ENCODE measurements at places on chromosomes 12 and 14.
A peak's percentile ranks its signal among the peaks of the same experiment; 100 is the strongest.

- DNase-seq = no peak
These were observed 149.4 kb downstream of the ADGRD1 start for GRCh38 chr12:131102991-131103668.

- no peak for DNase-seq
These were observed 613 bp downstream of the RECQL start for GRCh38 chr12:21500786-21501257.

- no peak for DNase-seq
These were observed 6.2 kb upstream of the SPIC start for GRCh38 chr12:101468948-101469347.

- DNase-seq = no peak
These were observed 463.6 kb downstream of the TMEM117 start for GRCh38 chr12:44299524-44299923.

GRCh38 chr14:55851961-55852360, 266.2 kb upstream of the PELI2 start:
- DNase-seq = no peak

DNA sequence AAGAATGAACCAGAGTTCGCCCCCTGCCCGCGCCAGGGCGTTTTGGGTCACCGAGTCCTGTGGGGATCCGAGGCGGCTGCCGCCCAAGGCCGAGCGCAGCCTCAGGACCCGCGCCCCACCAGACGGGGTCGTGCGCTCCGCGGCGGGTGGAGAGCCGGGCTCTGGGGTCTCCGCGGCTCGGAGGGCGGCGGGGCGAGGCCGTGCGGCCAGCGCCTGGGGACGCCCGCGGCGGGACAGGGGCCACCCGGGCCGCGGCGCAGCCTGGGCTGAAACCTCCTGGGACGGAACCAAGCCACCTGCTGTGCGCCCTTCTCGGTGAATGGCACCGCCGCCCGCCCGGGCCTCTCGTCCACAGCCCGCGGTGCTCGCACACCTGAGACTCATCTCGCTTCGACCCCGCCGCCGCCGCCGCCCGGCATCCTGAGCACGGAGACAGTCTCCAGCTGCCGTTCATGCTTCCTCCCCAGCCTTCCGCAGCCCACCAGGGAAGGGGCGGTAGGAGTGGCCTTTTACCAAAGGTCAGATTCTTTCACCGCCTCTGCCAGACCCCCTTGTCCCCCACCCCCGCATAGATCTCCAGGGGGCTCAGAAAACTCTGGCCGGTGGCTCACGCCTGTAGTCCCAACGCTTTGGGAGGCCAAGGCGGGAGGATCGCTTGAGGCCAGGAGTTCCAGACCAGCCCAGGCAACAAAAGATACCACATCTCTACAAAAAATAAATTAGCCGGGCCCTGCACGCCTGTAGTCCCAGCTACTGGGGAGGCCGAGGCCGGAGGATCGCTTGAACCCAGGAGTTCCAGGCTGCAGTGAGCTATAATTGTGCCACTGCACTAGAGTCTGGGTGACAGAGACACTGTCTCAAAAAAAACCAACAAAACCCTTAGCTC, 901 bp downstream of the B3GNT4 start:
- DNase-seq = no peak

DNA sequence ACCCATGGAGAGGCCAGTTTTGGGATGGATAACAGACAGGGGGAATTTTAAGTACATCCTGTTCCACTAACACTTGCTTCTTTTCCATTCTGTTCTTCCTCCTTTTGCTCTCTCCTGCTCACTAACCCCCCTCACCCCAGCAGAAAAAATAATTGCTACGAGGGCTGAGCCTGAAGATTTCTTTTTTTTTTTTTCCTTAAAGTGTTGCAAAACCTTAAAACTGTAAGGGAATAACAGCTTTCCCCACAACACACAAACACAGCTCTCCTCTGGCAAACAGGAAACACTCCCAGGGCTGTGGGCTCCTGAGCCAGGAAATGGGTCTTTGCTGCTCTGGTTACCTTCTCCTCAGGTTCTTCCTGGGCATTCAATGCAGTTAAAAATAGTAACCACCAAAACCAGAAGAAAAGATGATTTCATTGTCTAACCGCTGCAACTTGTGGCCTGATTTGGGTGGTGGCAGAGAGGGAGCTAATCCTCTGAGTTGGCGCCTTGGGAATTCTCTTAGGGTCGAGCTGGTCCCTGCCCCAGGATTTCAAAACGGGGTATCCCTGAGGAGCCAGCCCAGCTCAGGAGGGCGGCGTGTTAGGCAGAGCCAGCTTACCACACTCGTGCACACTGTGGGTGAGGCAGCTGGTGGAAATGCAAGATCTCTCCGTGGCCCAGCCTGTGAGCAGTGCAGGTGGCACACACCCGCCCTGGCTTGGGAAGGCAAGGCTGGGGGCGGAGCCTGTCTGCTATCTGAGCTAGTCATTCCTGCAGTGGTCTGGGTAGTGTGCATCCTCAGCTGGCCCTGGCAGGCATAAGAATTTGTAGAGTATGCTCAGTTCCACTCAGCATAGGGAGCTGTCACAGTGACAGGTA, 17.1 kb upstream of the EMP1 start:
- peak; percentile 44 for DNase-seq

- DNase-seq = no peak
These were observed 92.7 kb downstream of the PAH start for GRCh38 chr12:102824218-102824835.

GRCh38 chr12:99431203-99431602, 216.3 kb upstream of the GARIN6 start:
- DNase-seq = no peak

DNA sequence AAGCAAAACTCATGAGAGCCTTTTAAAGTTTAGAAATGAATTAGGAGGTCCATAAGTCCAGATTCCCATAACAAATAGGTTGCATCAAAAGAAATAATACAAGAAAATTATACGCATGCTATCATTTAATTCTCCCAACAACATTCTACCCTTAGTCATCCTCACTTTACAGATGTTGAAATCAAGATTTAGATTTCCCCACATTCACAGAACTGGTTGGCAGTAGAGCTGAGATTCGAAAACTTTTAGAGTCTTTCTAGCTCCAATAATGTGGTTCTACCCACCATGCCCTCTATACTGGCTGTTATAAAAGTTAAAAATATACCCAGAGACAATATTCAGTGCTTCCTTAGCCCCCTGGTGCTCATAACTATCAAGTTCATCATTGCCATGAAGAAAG, 56.6 kb upstream of the METAP2 start:
- DNase-seq = no peak

DNA sequence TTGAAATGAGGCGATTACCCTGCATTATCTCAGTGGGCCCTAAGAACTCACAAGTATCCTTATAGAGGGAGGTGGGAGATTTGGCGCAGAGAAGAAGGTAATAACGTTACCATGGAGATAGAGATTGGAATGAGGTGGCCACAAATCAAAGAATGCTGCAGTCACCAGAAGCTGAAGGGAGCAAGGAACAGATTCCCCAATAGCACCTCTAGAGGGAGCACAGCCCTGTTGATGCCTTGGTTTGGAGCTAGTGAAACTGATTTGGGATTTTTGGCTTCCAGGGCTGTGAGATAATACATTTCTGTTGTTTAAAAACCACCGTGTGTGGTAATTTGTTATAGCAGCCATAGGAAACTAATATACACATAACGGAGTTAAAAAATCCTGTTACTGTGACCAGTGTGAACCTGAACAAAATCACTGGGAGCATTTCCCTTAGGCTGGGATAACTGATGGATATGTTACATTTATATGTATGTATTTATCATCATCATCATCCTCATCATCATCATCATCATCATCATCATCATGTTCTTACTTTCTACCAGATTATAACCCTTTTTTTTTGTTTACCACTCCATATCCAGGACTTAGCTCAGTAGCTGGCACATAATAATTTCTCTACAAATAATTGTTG, 100.3 kb downstream of the LIN7A start:
- DNase-seq = peak; percentile 44

GRCh38 chr12:94169495-94169894, 21.1 kb downstream of the PLXNC1 start:
- no peak for DNase-seq

- DNase-seq = no peak
These were observed at the start of gene MYBPC1 for GRCh38 chr12:101594700-101595099. Gene MYBPC1, plus strand, starts transcription at chr12:101594971. Its CDS starts 100 bp downstream, at chr12:101595071.

GRCh38 chr14:67251573-67252226, 10.5 kb downstream of the PALS1 start:
- DNase-seq = no peak

DNA sequence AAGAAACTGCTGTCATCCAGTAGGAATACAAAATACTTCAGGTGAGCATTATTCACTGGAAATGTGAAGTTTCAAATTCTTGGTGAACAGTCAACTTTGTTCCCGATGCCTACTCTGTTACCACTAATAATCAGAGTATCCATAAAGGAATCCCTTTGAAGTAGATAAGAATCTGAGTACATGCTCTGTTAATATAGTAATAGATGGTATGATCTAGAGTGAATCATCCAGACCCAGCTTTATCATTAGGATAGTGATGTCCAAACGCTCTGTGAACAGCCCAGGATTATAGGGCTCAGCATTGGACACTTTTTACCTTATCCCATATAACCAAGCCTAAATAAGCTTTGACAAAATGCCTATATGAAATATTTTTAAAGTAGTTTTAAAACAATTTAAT, 33.3 kb downstream of the PPP2R3C start:
- DNase-seq = no peak

DNA sequence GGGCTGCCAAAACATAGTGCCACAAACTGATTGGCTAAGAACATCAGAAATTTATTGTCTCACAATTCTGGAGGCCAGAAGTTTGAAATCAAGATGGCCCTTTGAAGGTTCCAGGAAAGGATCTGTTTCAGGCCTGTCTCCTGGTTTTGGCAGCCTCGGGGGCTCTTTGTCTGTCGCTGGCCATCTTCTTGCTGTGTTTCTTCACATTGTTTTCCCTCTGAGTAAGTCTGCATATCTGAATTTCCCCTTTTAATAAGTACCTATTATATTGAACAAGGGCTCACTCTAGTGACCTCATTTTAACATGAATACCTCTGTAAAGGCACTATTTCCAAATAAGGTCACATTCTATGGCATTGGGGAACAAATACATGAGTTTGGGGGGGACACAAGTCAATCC, 467.1 kb upstream of the MGAT4C start:
- peak; percentile 12 for DNase-seq

DNA sequence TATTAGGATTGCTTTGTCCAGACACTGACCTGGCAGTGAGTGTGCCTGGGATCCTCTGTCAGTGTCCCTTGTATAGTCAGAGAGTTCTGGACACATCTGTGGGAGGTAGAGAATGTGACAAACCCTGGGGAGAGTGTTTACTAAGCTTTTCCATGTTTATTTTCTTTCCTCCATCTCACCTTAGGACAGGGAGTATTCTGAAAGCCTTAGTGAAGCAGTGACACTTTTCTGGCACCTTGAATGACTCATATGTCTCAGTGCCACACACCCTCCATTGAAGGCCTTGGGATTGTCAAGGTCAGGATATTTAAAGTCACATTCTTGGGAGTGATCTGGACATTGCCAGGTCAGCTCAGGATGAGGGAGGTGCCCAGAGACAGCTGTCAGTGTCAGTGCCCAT, 34.9 kb upstream of the CTDSP2 start:
- DNase-seq = no peak

DNA sequence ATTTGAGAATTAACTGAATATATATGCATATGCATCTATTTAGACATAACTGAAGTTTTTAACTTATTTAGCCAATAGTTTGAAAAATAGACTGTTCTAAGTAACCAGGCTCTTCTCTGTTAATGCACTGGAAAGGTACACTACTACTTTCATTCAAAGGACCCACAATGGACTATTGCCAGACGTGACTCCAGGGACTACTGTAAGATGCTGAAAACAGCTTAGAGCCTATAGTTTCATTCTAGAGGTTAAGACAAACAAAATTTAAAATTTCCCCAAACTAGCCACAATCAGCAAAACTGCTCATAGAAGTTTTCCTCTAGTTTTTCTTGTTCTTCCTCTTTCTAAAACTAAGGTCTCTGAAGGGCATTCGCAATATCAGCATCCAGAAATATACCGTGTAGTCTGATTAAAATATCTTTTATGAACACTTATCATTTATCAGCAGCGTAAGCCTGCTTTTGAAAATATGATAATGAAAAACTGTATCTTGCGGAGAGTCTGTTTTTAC, 10.4 kb downstream of the APPL2 start:
- DNase-seq = no peak

DNA sequence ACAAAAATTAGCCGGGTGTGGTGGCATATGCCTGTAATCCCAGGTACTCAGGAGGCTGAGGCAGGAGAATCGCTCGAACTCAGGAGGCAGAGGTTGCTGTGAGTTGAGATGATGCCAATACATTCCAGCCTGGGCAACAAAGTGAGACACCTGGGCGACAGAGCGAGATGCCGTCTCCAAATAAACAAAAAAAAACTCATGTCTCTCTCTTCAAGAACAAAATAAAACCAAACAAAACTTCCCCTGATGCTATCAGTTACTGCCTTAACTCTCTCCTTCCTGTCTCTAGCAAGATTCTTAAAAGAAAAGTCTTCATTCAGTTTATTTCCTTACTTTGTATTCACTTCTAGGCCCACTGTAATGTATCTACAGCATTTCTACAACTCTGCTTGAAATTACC, 20.8 kb downstream of the KLHL28 start:
- DNase-seq = no peak

GRCh38 chr12:79086541-79087296, 222.1 kb downstream of the SYT1 start:
- DNase-seq = no peak

DNA sequence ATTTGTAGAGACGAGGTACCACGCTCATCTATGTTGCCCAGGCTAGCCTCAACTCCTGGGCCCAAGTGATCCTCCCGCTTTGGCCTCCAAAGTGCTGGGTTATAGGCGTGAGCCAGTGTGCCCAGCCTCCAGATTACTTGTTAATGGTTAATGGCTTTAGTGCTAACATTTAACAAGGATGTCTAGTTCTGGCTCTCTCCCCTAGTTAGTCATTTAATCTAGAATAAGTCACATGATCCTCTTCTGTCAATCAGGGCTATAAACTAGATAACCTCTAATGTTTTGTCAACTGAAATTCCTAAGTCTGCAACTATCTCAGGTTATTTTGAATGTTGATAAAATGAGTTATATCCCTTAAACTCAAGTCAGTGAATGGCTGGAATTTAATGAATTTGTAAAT, 15.7 kb downstream of the ACTR6 start:
- DNase-seq = no peak

DNA sequence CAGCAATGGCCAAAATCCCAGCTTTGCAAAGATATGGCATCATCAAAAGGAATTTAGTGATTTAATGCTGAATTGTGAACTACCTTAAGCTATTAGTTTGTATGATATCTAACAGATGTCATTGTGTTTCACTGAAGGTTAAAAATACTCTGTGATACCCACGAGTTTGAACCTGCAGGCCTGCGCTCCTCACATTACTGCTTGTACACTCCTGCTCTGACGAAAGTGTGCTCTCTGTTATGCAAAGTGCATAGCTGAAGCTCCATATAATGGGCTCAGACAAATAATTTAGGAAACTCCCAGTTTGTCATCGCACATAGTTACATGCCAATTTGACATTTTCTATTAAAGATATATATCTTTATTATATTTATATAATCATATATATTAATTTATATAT, 52.2 kb downstream of the SPPL3 start:
- DNase-seq = no peak

DNA sequence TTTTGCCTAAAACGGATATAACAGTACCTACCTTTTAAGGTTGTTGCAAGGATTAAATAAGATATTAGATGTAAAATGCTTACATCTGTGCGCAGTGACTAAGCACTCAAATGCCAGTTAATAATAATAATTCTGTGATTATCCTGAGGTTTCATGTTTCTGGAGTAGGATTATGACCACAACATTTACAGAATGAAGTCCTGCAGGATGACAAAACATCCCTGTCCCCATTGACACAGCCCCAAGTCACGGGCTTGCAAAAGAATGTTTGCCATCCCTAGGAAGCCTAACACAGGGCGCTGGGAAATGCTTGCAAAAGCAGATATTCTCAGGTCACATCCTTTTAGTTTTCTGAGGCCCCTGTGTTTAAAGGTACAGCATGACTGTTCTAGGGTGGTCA, 20.1 kb downstream of the SUSD6 start:
- no peak for DNase-seq

Data from BE2C (cell line).